CD4-positive, alpha-beta T cell treated with Interleukin-10 for 1 hour (primary cell): ENCODE measurements at places on chromosomes 6 and 20.

DNA sequence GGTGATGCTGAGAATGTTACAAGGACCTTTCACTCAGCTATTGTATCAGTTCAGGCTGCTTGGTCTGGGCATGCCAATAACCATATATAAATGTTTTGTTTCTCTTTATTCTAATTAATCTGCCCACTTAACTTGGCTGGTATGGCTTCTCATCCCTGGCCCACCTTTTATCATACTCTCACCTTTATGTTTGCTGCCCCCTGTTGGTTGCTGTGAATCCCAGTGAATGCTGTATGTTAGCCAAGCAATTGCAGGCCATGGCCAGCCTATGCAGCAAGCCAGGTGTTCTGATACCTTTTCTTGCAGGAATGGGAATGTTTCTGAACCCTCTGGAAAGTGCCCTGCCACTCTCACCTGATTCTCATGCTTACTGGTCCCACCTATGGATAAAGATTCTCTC lies 54.6 kb downstream of the PCSK2 start:
- no peak for DNase-seq

DNA sequence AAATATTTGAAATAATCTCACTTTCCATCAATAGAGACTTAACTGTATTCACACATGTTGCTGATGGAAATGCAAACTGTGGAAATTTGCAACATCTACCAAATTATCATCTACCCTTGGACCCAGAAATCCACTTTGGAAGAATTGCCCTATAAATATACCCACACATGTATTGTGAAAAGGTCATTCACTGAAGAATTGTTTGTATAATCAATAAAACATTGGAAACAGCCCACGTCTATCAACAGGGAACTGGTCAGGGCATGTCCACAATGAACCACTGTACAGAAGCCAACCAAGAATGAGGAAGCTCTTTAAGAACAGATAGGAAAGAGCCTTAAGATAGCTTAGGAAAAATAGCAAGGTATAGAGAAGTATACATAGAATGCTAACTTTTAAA lies 36.2 kb downstream of the PXDC1 start:
- no peak for DNase-seq

GRCh38 chr6:24694198-24694597 lies 24.8 kb downstream of the C6orf62 start:
- DNase-seq: no peak

DNA sequence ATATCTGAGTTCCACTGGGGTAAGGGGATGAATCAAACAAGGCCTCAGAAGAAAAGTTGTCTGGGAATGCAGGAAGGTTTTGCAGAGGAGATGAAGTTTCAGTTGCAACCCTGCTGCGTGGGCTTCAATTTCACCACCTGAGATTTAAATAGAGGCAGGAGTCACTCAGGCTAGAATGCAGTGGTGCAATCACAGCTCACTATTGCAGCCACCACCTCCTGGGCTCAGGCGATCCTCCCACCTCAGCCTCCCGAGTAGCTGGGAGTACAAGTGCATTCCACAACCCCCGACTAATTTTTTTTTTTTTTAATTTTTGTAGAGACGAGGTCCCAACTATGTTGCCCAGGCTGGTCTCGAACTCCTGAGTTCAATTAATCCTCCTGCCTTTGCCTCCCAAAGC lies 1.5 kb upstream of the ZNF165 start:
- no peak for DNase-seq

GRCh38 chr20:63116412-63117106 lies 99.4 kb downstream of the YTHDF1 start:
- DNase-seq: no peak

- DNase-seq: no peak
Observed at GRCh38 chr6:158642097-158642601, 2.4 kb downstream of the DYNLT1 start.

DNA sequence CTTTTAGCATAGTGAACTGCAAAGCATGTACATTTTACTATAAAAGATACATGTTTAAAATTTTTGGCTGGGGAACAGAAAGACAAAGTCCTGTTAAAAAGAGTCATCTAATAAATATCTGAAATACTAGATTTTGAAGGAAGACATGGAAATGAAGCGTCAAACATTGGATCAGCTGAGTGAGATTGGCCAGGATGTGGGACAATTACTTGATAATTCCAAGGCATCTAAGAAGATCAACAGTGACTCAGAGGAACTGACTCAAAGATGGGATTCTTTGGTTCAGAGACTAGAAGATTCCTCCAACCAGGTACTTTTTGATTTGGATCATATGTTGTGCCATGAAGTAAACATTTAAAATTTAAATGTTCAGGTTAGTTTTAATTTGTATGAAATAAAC lies 162.3 kb downstream of the UTRN start:
- DNase-seq: no peak

DNA sequence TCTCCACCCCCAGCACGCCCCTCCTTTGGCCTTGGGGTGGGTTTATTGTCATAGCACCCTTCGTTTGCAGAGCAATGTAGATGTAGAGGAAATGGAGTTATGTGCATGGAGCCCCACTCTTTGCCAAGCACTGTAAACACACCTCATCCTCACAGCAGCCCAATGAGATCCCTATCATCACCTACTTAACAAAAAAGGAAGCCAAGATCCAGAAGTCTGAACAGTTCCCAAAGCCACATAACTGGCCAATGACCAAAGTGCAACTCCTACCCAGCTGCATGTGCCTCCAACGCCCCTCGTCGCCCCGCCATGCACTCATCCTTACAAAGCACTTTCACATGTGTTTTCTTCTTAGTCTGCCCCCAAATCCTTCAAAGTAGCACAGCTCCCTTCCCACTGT lies 21.8 kb upstream of the FOXQ1 start:
- no peak for DNase-seq

DNA sequence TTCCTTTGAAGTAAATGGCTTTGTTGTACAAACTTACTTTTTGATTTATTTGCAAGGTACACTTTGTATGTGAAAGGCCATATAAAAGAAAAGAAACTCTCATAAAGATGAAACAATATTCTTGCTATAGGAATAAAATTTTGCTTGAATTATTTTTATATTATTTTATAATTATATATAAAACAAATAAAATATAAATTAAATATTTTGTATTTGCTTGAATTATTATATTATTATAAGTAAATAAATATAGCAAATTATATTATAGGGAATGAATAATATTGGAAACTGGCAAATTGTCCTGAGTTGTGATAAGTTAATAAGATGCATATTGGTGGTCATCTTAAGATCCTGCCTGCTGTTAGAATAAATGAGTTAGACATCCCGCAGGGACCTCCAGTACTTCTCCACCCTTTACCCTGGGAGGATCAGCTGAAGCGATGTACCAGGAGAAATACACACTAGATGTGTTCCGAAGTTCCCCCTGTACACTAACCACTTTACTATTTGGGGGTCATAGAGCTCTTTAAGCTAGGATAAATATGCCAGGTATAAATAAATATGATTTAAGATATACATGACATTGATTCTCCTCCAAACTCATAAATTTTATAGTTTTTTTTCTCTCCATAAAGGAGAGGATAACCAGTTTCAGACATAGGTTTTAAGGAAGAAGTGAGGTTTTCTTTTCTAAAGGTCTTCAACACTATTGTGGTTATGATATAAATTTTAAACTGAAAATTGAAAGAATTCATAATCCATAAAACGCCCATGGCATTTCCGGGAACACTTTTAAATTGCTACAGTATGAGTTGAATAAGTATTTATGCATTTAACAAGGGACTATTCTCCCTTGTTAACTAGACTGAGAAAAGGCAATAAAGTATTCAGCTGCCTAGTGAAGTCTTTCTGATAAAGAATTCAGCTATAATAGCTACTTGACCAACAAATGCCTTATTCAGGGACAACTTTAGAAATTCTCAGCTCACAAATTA lies 486.3 kb upstream of the MARCKS start:
- DNase-seq: no peak

DNA sequence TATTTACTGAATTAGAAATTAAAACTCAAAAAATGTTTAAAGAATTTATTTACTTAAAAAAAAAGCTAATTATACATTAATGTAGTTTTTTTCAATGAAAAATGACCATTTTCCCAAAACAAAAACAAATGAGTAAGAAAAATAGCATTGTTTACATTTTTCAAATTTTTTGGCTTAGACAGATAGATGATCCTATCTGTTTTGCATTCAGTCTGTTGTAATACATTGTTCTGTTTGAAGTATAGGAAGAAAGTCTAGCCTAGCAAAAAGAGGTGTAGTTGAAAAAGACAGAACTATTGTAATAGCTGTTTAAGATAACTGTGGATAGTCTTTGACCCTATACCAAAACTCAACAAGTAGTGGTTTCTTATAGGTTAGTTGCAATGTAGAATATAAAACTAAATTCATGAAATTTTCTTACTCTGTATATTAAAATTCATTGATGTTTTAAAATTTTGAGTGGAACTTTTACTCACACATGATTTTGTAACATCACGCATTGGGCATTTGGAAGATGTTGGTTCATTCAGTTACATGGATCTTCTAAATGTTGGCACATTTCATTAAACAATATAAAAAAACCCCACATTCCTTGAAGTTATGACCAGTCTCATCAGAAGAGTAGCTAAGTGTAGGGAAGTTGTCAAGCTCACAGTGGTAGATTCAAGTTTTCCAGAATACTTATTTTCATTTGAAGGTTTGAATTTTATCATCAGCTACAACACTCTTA lies 62.0 kb downstream of the KCNS1 start:
- DNase-seq: no peak

GRCh38 chr6:378958-379409 lies 12.6 kb upstream of the IRF4 start:
- DNase-seq: no peak

- DNase-seq: no peak
Observed at GRCh38 chr6:18845896-18846295, 458.7 kb downstream of the RNF144B start.

- DNase-seq: no peak
Observed at GRCh38 chr6:80550281-80550680, 443.8 kb downstream of the BCKDHB start.

DNA sequence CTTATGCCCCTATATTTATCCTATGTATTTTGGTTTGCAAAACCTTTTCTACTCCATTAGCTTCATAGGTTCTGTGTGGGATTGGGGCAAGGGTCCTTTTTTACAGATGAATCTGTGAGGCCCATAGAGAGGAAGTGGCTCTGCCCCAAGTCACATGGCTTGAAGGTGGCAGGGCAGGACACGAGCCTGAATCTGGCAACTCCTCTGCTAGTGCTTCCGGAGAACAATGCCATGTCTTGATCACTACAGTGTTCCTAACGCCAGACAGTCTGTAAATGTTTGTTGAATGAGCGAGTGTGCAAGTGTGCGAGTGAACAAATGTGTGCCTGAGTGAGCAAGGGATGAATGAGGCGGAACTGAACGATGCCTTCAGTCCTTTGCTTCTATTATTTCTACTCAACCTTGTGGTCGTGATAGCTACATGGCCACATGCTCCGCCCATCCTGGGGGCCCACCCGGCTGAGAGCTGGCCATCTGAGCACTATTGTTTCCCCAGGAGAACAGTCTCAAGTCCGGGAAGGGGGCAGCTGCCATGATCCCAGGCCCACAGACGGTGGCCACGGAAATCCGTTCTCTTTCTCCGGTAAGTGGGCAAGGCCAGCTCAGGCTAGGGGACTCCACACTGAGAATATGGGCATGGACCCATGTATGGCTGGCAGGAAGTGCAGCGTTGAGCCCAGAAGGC lies 17.8 kb upstream of the AAR2 start:
- DNase-seq: no peak
